ENCODE measurements at places on chromosomes 12 and 14. TPM values are rescaled to one million over a fixed set of nuclear protein-coding genes. Genes with fewer than 3 reads are reported as not detected.

- DNase-seq, result no peak
These were observed 292.7 kb downstream of the LRFN5 start for GRCh38 chr14:41899416-41899815.

GRCh38 chr14:92309968-92310530 lies 12.9 kb upstream of the SLC24A4 start:
- no peak for DNase-seq

DNA sequence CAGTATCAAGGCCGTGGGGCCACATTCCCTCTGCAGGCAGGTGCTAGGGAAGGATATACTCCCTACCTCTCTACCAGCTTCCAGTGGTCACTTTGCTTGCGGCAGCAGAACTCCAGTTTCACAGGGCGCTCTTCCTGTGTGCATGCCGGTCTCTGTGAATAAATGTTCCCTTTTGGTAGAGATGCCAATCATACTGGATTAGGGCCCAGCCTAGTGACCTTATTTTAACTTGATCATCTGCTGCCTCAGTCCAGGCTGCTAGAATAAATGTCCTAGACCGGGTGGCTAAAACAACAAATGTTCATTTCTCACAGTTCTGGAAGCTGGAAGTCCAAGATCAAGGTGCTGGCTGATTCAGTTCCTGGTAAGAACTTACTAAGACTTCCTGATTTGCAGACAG lies 198.8 kb upstream of the TMEM132C start:
- DNase-seq, result no peak

DNA sequence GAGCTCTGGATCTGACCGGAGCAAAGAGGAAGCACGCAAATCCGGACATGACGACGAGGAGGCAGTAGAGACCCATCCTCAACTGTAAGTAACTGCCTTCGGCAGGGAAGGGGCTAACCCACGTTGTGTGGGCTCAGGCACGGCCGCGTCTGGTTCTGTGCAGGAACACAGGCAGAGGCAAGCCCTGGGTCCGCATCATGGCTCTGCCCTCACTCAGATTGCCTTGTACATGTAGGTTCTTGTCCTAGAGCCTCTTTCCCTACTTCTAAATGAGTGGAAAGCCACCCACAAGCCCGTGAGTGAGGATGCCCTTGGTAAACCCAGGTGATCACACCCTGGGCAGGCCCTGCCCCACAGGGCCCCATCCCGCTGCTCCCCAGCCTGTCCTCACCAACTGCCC lies 8.9 kb upstream of the RPLP0 start:
- no peak for DNase-seq

GRCh38 chr12:57389033-57389432 lies 41.8 kb downstream of the R3HDM2 start:
- no peak for DNase-seq

VDR gene
- total RNA-seq, result 0.11 TPM

- DNase-seq, result no peak
These were observed 13.5 kb downstream of the PTGER2 start for GRCh38 chr14:52327374-52328226.

GRCh38 chr14:50792051-50792477 lies 38.9 kb downstream of the NIN start:
- DNase-seq, result no peak

NKX2-1 gene
- not detected for total RNA-seq

DNA sequence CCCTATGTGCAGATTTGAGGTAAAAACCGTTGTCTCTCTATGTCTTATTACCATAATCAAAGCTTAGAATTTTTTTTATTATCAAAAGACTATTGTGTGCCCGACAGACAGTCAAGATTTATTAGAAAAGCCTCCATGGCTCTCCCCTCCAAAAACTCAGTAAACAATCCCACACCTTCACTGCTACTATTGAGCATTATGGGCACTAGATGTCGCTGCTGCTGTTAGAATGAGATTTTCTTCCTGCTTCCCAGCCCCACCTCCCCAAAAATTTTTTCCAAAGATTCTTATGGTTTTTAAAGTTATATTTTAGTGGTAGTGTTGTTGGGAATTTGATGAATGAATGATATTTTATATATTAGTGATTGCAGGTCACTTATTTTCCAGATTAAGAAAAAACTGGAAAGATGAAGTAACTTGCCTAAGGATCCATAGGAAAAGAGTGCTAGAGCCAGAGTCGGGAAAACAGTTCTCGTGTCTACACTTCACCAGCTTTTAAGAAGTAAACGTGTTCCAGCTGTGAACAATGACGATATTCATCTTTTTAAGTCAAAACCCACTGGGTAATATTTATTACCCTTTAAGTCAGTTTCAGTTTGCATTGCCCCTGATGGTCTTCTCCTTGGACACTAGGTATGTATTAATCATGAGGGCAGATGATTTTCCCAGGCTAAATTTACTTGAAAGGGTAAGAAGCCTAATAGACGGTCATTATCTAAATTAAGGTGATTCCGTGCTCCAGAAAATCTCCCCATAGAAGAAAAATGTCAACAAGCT lies 12.2 kb upstream of the FOXG1 start:
- no peak for DNase-seq

GPATCH2L gene
- total RNA-seq, result 20.4 TPM

GRCh38 chr12:99250091-99250490 lies 397.5 kb upstream of the GARIN6 start:
- DNase-seq, result no peak

- DNase-seq, result no peak
These were observed 241.6 kb downstream of the LRIG3 start for GRCh38 chr12:58678753-58679152.

- peak; percentile 80 for DNase-seq
These were observed at the start of gene PAX9 for GRCh38 chr14:36661506-36662257. Gene PAX9, plus strand, starts transcription at chr14:36661860. Its CDS starts 230 bp downstream, at chr14:36662090.

TAC3 gene
- total RNA-seq, result not detected

DNA sequence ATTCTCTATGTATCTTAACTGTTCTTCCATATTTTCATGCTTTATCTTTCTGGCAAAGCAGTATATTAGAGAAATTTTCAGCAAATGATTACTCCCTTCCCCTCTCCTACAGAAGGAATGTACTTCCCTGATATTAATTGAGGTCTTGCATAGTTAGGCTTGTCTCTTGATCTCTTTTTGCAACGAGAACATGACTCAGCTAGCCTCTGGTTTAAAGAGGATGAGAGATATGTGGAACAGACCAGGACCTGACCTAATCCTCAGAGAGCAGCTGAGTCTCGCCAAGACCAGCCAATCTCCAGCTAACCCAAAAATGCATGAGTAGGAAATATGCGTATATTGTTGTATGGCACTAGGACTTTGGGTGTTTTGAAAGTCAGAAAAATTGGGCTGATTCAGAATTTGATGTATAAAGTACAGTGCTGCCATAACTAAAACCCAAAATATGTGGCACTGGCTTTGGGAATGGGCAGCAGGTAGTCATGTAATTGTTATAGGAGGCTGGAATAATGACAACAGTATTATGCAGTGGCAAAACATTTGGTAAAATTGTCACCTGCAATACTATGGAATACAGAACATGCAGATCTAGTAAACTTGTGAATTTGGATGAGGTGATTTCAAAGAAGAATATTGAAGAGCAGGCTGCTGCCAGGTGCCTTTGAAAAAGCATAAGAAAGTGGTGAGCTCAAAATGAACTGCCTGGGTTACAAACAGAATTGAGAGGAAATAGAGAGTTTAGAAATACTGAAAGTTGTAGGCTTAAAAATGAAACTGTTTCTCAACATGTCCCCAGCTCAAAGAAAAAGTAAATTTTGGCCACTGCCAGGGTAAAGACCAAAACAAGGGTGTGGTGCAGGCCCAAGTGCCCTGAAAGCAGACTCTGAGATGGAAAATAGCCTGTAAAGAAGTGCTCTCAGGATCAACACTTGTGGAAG lies 9.3 kb upstream of the USP15 start:
- no peak for DNase-seq

- DNase-seq, result no peak
These were observed 1.1 kb downstream of the HPD start for GRCh38 chr12:121857322-121858246.

DNA sequence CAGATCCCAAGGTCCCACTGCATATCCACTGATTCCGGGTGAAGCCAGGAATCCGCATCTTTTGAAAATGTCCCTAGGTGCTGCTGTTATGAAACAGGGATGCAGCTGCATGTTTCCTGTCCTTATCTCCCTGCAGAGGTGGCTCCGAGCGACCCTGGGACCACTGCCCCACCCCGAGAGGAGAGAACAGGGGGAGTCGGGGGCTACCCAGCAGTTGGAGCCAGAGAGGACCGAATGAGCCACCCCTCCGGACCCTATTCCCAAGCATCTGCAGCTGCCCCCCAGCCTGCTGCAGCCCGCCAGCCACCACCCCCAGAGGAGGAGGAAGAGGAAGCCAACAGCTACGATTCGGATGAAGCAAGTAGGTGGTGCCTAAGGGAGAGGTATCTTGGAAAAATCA lies 30.3 kb upstream of the OAS1 start:
- DNase-seq, result no peak

DNA sequence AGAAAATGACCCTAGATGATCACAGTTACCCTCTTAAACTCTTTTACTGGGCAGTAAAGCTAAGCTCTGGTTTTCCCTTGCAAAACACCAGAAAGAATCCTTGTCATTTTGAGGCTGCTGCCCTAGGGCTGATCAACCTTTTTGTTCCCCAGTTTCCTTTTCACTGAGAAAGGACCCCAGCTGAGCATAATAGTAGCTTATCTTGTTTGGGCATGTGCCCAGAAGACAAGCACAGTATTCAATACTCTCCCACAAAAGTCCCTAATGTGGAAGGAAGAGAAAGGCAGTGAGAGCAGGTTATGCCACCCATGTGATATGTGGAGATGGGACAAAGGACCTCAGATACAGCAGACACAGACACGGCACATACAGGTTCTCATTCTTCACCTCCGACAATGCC lies 332.6 kb upstream of the TMPO start:
- DNase-seq, result no peak

DNA sequence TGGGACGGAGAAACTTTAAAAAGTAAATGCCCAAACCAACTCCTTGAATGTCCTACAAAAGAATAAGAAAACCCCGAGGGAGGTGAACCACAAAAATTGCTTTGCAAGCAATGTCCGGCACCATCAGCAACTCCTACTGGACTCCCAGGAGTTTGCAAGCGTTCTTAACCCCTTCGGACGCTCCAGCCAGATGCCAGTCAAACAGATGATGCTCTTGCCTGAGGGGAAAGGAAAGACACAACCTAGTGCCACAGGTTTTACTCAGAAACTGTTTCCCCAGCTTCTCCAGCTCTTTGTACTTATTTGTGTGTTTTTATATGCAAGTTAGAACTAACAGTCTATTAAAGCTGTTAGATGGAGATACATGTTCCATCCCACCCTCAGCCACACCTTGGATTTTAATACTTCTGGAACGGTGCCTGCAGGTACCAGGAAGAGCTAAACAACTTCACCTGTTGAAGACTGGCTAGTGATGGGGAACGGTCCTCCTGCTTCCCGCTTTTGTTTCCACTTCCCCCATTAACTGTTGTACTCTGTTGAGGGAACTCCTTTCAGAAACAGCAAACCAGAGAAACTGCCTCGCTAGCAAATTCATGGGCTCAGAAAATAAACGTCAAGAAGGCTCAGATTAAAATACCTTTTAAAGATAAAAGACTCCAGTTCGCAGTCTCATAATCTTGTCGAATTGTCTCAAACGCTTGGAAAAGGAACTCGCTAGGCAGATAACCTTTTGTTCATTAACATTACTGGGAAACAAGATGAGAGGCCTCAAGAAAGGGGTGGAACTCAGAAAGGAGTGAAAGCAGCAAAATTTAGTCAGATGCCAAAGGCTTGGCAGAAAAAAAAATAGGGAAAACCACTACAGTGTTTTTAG lies 1.1 kb upstream of the FERMT2 start:
- peak; percentile 53 for DNase-seq

DNA sequence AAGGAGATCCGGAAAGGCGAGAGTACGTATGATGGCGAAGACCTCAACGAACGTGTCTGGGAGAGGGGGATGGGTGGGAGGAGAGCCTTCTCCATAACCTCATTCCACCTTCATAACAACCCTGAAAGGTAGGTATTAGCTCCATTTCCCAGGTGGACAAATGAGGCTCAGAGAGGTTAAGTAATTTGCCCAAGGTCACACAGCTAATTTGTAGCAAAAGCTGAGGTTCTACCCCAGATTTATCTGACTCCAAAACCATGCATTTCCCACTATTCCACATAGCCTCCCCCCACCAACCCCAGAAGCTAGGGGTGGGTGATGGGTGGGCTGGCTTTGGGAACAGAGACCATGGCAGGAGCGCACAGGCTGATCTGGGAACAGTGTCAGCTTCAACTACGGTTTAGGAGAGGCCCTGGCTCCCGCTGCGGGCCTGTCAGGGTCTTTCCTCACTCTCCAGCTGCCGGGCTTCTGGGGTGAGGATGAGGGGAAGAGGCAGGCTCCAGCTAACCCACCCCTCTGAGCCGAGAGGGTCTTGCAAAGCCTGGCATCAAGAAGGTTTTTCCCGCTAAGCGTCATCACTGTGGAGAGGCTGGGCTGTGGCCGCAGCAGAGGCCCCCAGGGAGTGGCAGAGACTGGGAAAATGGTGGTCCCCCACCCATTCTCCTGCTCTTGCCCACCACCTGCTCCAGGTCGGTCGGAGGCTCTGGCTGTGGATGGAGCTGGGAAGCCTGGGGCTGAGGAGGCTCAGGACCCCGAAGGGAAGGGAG lies 8.9 kb downstream of the CHGA start:
- DNase-seq, result no peak

- DNase-seq, result no peak
These were observed 37.8 kb downstream of the PROX2 start for GRCh38 chr14:74838166-74838565.

SIX6 gene
- total RNA-seq, result not detected

DNA sequence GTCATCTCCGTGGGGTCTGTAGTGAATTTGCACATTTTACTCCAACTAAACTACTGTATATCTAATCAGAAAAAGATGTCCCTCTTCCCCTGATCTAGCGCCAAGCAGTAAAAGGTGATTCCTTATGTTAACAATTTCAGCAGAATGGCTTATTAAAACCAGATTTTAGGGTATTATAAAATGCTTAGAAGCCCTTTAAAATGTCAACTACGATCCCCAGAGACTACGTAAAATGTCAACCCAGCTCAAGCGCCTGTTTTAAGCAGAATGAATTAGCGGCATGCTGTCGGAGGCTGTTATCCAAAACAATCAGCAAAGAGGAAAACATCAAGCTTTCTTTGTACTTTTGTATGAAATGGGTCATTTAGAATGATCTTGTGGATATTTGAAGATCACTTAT lies 408.9 kb downstream of the SOX5 start:
- DNase-seq, result no peak

- DNase-seq, result no peak
These were observed 53.0 kb downstream of the LLPH start for GRCh38 chr12:66077542-66077941.

CLEC4D gene
- not detected for total RNA-seq

RDH11 gene
- total RNA-seq, result 13.2 TPM

GRCh38 chr12:53624956-53625355 lies 1.2 kb downstream of the ATF7 start:
- no peak for DNase-seq

FLVCR2 gene
- 2.1 TPM for total RNA-seq

ERG28 gene
- 5.9 TPM for total RNA-seq

GRCh38 chr14:103057028-103057371 lies 349 bp downstream of the CDC42BPB start:
- peak; percentile 50 for DNase-seq

ZCCHC8 gene
- total RNA-seq, result 8.0 TPM

TEP1 gene
- total RNA-seq, result 9.3 TPM
